ENCODE measurements at places on chromosomes 13 and 19.

- no peak for DNase-seq
Measured at GRCh38 chr13:80399340-80400163, 58.6 kb upstream of the SPRY2 start.

DNA sequence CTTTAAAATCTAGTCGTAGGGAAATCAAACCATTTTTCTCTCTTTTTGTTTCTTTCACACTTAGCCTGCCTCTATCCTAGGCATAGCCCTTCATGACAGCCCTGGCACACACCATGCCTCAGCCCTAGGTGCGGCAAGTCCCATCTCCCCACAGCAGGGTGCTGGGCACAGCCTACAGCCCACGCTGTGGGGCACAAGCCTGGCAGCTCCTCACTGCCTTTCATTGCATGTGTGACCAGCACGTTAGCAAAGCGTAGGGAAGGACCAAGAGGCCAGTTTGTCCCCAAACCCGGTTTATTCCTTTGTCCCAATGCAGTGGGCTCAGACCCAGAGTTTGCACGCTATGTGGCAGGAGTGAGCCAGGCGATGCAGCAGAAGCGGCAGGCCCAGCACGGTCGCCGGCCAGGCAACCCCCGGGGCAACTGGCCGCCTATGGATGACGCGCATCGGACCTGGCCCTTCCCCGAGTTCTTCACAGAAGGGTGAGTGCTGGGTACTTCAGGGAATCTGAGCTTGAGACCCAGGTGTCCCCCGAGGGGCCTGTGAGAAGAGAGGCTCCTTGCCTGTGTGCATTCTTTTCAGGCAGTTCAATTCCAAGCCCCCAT is 17.3 kb upstream of the GPI start:
- no peak for DNase-seq

GRCh38 chr13:67619995-67620380 is 389.9 kb upstream of the PCDH9 start:
- peak; percentile 67 for DNase-seq

DNA sequence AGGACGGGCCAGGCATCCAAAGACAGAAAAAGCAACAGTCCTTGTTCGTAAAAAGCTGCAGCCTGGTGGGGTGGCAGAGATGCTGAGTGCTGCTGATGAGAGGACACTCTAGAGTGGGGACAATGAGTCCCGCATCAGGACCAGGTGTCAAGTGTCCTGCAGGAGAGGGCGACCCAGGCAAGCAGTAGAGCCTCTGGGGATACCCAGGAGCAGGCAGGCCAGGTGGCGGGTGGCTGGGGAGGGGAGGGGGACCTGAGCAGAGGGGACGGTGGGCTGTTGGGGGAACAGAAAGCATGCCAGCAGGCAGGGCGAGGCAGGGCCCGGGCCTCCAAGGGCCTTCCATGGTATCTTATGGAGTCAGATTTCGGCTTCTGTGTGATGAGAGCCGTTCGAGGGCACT is 35.8 kb downstream of the GGACT start:
- no peak for DNase-seq

- DNase-seq = no peak
Measured at GRCh38 chr19:50272263-50272897, 56.8 kb downstream of the KCNC3 start.

DNA sequence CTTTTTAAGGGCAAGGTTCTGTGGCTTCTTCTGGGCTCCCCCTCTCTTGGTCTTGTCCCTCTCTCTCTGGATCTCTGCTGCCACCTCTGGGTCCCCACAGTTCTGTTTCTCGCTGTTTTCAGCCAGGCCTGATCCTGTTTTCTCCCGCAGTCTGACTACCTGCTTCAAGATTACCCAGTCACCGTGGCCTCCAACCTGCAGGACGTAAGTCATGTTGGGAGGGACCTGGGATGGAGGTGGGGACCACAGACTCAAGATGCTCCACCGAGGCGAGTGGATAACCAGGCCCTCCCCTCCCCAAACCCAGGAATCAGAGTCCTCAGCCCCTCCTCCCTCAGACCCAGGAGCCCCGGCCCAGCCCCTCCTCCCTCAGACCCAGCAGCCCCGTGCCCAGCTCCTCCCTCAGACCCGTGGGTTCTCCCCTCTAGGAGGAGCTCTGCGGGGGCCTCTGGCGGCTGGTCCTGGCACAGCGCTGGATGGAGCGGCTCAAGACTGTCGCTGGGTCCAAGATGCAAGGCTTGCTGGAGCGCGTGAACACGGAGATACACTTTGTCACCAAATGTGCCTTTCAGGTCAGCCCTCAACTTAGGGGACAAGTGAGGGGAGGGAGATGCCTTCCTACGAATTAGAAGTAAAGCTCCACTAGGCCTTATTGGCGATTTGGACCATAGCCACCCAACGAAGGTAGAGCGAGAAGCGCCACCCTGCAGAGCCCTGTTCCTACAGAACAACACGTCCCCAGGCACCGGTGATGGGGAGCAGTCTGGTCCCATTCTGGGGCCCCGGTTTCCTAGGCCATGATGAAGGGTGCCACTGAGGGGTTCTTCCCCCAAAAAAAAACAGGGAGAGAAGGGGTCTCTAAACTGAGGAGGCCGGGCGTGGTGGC is 2.2 kb downstream of the FLT3LG start:
- DNase-seq = no peak

DNA sequence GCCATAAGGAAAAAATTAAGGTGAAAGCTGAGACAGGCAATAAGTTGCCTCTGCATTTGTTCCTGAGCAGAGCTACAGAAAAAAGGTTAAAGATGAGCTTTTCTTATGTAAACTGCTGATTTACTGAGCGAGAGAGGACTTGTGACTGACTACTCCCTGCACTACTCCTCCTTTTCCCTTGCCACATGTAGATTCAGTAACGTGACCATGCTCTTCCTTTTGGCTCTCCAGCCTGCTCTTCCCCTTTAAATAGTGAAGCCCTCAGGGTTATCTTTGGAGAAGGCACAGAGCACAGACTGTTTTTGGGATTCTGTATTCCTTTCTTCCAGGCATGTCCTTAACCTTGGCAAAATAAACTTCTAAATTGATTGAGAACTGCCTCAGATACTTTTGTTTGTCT is 630.2 kb downstream of the UQCRFS1 start:
- DNase-seq = no peak

- DNase-seq = peak; percentile 36
Measured at GRCh38 chr19:49687566-49688316, 1.7 kb upstream of the ADM5 start.

GRCh38 chr19:39296055-39296645 is at the start of gene IFNL1:
TSS of gene IFNL1 (plus strand) at chr19:39296407. CDS start at chr19:39296422, 15 bp downstream.
- DNase-seq = no peak

GRCh38 chr19:41501854-41502253 is 58.9 kb downstream of the ERICH4 start:
- DNase-seq = peak; percentile 13

DNA sequence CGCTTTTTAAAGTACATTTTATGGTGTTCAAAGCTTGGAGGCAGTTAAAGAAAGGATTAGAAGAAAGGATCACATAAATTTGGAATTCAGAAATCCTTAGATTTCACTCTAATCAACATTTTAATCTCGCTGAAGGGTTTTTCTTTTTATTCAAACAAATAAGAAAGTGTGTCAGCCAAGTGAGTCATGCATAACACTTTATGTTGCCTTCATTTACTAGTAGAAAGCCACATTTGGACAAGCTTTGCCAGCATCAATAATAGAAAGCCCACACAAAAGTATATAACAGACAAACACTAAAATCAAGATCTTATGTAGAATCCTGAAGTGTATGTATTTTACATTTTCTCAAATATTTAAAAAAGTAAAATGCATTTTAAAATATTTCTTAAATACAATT is 154.9 kb upstream of the TRPC4 start:
- DNase-seq = peak; percentile 8

DNA sequence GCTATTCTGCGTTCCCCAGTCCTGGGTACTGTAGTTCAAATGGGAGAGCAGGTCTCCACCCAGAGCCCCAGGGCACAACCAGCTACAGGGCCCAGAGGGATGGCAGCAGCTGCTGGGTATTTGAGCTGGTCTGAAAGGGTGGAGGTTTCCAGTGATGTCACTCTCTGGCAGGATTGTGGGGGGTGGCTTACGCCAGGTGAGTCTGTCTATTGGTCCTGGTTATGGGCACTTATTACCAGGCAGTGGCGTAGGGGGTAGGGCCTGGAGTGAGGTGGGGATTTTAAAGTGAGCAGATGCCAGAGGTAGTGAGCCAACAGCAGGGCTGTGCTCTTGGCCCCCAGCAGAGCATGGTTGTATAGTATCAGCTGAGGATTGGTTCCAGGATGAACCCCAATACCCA is 6.2 kb downstream of the RPS19 start:
- no peak for DNase-seq

GRCh38 chr13:30633861-30634260 is 16.1 kb downstream of the USPL1 start:
- DNase-seq = no peak

DNA sequence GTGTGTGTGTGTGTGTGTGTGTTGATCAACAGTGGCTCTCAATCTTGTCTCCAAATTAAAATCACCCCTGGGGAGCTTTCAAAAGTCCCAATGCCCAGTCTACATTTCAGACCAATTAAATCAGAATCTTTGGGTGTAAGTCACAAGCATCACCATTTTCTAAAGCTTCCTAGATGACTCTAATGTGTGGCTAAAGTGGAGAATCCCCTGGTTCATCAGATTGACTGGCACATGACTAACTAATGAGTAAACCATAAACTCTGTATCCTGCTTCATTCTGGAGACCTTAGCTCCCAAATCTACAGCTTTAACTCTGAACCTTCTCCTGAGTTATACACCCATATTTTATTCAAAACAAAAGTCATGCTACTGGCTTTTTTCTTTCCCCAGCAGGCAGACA is 131.3 kb downstream of the SUCLA2 start:
- no peak for DNase-seq

DNA sequence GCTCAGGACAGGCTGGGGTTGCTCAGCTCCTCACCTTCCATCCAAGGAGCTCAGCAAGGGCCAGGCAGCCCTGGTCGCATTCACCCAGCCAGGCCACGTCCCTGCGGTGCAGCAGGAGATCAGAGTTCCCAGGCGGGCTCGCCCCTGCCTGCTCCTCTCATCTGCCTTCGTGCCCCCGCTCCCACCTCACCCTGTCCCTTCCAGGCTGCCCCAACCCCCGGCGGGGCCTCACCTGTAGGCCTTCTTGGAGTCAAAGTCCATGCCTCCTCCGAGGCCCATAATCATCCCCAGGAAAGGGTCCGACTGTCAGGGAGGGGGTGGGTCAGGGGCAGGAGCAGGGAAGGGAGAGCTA is 1.3 kb upstream of the RINL start:
- no peak for DNase-seq

GRCh38 chr13:27170516-27171243 is 931 bp downstream of the USP12 start:
- peak; percentile 11 for DNase-seq

- peak; percentile 21 for DNase-seq
Measured at GRCh38 chr13:62483774-62484173, 1068.1 kb upstream of the PCDH20 start.

- no peak for DNase-seq
Measured at GRCh38 chr19:32646556-32646955, 28.4 kb downstream of the ANKRD27 start.

GRCh38 chr13:112622375-112622774 is 34.4 kb upstream of the TUBGCP3 start:
- no peak for DNase-seq

DNA sequence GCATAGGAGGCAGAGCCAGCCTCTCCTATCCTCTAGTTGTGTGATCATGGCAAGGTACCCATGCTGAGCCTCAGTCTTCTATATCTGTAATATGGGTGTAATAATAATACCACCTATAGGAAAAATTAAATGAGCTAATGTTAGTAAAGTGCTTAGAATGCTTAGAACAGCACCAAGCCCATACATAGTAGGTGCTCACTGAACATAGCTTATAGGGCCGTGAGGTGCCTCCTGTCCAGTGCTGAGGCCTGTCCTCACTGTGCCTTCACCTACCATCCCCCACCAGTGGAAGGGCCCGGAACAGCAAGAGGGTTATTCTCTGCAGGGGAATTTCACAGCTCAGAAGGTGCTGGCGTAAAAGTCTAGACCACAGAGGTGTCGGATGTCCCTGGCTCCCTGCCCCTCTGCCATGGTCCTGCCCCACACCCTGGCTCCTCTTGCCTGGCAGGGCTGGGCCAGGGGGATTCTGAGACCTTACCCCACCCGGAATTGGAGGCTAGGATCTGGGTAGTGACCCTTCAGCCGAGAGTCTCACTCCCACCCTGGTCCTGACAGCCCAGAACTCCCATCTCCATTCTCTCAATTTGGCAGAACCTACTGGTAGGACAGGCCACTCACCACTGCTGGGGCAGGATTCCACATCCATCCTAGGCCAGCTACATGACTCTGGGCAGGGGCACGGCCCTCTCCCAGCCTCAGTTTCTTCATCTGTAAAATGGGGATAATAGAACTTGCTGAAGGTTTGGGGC is 2.2 kb upstream of the SCN1B start:
- no peak for DNase-seq

DNA sequence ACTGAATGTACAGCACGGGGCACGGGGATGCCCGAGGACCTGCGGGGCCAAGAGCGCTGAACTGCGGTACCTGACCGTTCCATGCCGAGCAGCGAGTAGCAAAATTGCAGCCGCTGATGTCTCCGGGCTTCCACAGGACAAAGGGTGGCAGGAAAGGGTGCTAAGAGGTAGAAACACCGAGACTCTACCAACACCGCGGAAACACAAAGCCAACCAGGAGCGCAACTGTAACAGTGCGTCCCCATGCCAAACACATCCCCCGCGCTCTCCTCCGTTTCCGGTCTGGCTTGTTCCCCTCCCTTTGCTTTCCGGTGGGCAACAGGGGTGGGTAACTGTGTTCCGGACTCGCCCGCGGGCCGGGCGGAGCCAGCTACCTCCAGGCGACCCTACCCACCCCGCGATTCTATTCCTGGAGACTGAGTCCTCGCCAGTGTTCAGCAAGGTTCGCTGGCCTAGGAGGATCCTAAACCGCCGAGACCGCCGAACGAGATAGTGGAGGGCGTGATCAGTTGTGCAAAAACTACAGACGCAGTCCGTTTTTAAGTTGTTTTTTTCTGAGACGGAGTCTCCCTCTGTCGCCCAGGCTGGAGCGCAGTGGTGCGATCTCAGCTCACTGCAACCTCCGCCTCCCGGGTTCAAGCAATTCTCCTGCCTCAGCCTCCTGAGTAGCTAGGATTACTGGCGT is 34.9 kb upstream of the NEK3 start:
- DNase-seq = peak; percentile 66

DNA sequence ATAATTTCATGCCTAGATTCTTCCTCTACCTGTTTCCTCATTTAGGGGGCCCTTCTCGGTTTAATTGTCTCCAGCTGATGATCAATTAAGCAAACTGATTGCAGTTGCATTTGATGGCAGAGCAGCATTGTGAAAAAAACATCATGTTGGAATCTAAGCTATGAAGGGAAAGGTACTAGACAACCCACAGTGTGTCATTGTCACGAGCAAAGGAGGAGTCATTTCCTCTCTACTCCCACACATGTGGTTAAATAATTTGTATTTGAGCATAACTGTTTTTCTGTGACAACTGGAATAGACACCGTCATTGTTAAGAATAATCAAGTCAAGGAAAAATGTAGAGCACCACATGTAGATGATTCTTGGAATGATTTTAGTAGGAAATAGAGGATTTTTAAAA is 240.3 kb downstream of the DCT start:
- DNase-seq = peak; percentile 82

All from A172 (cell line).